ENCODE measurements at places on chromosomes 6 and 20. TPM values are rescaled to one million over a fixed set of nuclear protein-coding genes. Genes with fewer than 3 reads are reported as not detected.
A peak's percentile ranks its signal among the peaks of the same experiment; 100 is the strongest.

C4B gene
- 11.5 TPM for total RNA-seq

GRCh38 chr6:12941422-12941821 is 224.9 kb downstream of the PHACTR1 start:
- H3K36me3 ChIP-seq, result no peaks in the 10 kb centered on the region
- no peaks in the 10 kb centered on the region for H3K4me1 ChIP-seq
- no peak for DNase-seq
- H3K27me3 ChIP-seq, result peaks cover 6% of the 10 kb centered on the region
- no peak overlapping the region for H3K27ac ChIP-seq

OR2H1 gene
- not detected for total RNA-seq

DNA sequence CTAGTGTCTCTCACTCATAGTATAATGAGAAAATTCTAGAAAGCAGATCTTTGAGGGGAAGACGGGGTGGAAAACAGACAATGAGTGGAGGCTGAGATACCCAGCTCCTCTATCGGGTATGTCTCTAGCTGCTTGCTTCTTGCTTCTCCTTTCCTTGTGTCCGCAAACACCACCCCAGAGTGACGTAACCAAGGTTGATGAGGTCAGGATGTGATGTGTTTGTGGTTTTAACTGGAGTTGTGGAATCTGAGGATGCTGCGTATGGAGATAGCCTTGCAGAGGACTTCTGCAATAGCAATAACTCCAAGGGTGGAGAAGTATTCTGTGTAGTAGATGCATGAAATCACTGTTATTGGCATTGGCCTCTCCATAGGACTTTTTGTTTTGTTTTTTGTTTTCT is 132.7 kb upstream of the IFNGR1 start:
- peaks cover 4% of the 10 kb centered on the region for H3K27me3 ChIP-seq
- H3K36me3 ChIP-seq, result no peaks in the 10 kb centered on the region
- no peak overlapping the region for H3K4me3 ChIP-seq
- no peak for DNase-seq
- no peaks in the 10 kb centered on the region for H3K4me1 ChIP-seq

DNA sequence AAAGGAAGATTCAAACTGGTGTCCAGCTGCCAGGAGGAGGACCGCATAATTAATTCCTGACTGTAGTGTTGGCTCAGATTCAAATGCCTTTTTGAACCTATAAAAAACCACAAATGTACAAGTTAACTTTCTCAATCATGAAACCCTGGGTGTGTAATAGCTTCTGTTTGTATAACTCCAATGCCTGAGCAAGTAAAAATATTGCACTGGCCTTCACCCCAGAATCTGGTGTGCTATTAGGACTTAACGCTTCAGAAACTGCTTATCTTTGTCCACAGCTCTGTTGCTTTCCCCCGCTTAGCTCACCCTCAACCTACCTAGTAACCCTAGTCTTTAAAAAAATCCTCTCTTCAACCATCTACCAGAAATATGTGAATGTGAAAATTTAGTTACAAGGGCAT is 119.1 kb upstream of the MAP7 start:
- no peak overlapping the region for H3K4me3 ChIP-seq
- peaks cover 15% of the 10 kb centered on the region for H3K36me3 ChIP-seq
- H3K4me1 ChIP-seq, result peaks cover 17% of the 10 kb centered on the region
- H3K27ac ChIP-seq, result peak overlapping the region; percentile 86
- no peak for DNase-seq
- H3K27me3 ChIP-seq, result no peaks in the 10 kb centered on the region
